Jurkat, Clone E6-1 (cell line): ENCODE measurements at places on chromosomes 16 and 17.

DNA sequence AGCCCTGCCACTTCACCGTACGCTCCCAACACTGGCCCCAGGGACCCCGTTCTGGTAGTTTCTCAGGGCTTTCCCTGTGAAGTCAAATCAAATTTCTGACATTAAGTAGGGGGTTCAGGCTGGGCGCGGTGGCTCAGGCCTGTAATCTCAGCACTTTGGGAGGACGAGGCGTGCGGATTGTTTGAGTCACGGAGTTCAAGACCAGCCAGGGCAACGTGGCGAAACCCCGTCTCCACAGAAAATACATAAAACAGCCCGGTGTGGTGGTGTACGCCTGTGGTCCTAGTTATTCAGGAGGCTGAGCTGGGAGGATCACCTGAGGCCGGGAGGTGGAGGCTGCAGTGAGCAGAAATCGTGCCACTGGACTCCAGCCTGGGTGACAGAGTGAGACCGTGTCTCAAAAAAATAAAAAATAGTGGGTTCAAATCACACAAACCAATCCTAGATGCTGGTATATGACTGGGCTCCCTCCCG, 632 bp downstream of the CYBC1 start:
- no peak for DNase-seq

GRCh38 chr17:44067545-44067940, 1.1 kb upstream of the LSM12 start:
- no peak for DNase-seq

DNA sequence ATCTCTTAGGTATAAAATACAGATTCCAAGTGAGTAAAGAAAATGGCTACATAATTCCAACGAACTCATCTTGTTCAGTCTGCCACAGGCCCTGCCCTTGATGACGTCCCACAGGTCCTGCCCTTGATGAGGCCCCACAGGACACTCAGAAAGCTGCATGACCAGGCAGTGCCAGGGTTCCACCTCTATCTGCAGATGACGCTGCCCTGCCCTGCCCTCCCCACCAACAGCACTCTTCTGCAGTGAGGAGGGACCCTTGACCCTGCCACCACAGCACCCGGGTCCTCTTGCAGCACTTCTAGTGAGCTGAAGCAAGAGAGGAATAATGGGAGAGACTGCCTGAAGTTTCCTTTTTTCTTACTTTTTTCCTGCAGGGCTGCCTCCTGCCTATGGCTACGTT, 118.4 kb downstream of the VPS53 start:
- no peak for DNase-seq

DNA sequence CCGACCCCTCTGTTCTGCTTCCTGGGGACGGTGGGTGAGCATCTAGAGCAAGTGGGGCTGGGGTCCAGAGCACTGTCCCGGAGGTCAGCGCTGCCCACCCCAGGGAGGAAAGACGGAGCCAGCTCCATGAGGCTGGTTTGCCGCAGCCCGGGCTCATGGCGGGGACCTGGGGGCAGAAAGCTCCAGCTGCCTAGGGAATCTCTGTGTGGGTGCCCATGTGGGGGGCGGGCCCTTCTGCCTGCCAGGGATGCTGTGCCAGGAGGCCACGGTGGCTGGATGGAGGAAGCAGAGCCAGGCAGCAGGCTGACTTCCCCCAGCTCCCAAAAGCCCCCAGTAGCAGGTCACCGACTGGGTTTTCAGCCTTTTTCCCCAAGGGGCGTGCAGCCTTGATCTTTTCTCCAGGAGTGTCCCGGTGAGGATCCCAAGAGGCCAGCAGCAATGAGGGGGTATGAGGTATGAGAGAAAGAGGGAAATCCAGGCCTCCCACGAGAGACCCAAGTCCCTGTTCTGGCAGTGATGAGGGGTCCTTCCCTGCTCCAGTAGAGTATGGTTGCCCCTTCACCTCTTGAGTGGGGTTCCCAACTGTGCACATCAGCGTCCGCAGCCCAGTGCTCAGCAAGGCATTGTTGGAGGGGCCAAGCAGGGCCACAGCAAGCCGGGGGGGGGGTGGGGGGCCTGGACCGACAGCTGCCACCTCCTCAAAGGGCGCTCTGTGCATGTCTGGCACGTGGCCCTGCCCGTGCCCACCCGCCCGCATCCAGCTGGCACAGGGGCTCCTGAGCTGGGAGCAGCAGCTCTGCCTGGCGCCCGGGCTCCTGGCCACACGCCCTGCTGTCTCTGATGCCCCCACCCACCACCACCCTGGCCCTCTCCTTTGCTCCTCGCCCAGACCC, 15.6 kb upstream of the BCAR1 start:
- no peak for DNase-seq

GRCh38 chr17:17091856-17092756, 49.8 kb downstream of the MPRIP start:
- DNase-seq = no peak

GRCh38 chr16:56451753-56452689, 667 bp downstream of the OGFOD1 start:
- no peak for DNase-seq
